Left renal pelvis (tissue), 4 donors: ENCODE measurements at places on chromosomes 13 and 19.

DNA sequence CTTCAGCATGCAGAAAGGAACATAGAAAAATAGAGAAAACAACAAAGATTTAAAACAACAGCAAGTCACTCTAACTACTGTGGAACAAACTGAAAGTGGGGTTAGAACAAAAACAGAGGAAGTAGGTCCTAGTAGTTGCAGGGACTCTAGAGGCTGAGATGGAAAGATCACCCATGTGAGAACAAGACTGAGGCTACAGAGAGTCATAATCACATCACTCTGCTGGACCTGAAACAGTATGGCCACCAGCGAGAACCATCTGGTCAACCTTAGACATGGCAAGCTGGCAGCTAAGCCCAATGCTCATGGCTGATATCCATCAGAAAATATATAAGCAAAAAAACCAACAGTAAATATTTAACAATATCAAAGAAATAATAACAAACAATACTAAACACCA is 35.8 kb upstream of the ZNF724 start:
- no peak for DNase-seq

DNA sequence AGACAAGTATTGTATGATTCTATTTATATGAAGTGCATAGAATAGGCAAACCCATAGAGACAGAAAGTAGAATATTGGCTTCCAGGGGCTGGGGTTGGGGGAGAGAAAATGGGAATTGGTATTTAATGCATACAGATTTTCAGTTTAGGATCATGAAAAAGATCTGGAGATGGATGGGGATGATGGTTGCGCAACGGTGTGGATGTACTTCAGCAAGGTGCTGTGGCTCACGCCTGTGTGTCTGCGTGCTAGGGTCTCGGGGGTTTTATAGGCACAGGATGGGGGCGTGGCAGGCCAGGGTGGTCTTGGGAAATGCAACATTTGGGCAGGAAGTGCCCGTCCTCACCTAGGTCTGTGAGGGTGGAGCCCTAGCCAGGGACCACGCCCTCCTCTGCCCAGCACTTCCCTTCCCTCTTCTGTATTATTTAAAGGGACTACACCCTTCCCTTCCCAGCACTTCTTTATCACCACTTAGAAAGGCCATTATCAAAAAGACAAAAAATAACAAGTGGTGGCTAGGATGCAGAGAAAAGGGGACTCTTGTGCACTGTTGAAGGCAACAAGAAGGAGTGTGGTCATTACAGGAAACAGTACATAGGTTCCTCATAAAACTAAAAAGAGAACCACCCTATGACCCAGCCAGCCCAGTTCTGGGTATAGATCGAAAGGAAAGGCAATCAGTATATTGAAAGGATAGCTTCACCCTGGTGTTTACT is 29.0 kb downstream of the LILRB4 start:
- no peak for DNase-seq

DNA sequence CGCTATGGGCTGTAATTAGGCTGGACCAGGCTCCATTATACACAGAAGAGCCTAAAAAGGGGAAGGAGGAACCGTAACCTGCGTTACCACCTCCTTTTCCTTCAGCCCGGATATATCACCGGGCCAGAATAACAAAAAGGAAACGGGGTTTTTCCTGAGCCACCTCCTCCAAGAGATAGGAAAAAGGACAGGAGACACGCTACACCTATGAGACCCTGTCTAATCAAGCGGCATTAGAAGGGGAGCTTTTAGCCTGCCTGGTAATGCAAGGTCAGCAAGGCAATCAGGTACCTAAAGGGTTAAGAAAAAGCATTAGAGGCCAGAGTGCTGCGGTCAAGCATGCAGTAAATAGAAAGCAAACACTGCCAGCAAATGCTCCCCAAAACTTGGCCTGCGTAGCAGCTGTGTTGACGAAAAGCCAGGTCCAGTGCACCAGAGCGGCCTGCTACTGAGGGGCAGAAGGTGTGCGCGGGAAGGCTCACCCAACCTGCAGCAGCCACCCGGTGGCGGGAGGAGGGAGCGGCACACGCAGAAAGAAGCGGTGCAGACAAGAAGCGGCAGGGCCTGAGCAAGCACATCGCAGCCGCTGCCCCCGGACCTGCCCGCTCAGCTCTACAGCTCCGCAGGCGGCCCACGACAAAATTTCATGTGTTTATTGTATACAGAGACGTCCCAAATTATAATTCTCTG is 1466.1 kb downstream of the UQCRFS1 start:
- DNase-seq: peak; percentile 5

GRCh38 chr13:45243077-45243476 is 42.2 kb upstream of the KCTD4 start:
- no peak for DNase-seq

DNA sequence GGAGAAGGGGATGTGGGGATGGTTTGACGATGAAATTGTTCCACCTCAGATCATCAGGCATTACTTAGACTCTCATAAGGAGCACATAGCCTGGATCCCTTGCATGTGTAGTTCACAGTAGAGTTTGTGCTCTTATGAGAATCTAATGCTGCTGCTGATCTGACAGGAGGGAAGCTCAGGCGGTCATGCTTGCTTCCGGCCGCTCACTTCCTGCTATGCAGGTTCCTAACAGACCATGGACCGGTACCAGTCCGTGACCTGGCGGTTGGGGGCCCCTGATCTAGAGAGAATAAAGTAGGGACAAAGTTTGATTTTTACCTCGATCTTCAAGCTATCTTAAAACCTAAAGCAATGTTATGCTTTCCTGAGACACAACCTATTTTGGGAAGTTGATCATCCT is 373.8 kb upstream of the ARGLU1 start:
- DNase-seq: no peak

GRCh38 chr13:42656161-42656560 is 82.2 kb downstream of the TNFSF11 start:
- DNase-seq: no peak

- peak; percentile 45 for DNase-seq
These were observed 44.2 kb downstream of the TBC1D4 start for GRCh38 chr13:75437582-75438318.

GRCh38 chr19:9014803-9015202 is 4.6 kb upstream of the MUC16 start:
- DNase-seq: no peak

GRCh38 chr13:53445686-53446085 is 417.1 kb downstream of the OLFM4 start:
- no peak for DNase-seq

- no peak for DNase-seq
These were observed 8.0 kb upstream of the USF2 start for GRCh38 chr19:35260694-35261304.

DNA sequence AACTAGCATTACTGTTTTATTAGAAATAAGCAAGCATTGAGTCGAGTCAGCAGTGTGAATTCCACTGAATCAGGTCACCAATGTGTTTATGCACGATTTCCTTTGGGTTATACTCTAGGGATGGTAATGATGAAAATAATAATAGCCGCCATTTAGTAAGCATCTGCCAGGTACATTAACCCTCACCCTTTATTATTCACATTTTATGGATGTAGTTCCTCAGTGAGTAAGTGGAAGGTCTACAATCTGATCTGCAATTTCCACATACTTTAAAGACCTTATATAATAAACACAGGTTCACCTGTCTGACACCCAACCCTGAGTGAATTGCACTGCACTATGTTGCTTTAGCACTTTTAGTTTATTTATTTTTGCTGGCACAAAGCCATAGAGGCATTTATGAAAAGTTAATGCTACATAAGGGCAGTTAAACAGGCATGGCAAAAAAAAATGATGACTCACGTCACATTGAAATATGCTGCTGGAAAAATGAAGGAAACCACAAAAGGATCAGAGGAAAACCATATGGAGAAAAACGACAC is 122.4 kb downstream of the TRPC4 start:
- no peak for DNase-seq

DNA sequence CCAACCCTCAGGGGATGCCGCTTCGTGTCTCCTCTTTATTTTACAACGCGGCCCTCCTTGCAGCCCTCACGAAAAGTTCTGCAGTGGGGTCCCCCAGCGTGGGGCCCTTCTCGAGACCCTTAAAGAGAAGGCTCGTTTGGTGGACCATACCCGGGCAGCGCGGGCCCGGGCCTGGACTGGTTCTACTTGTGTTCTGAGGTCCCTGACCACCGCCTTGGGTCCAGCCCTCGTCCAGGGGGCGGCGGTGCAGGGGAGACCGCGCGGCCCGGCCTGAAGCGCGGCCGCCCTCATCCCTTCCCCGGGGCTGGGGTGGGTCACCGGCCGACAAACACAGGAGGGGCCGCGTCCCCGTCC is 400 bp upstream of the SERP2 start:
- DNase-seq: no peak

GRCh38 chr13:114022876-114023275 is 49.0 kb upstream of the C13orf46 start:
- DNase-seq: no peak
